H9 (cell line): ENCODE measurements at places on chromosomes 3 and 15. TPM values are rescaled to one million over a fixed set of nuclear protein-coding genes. Genes with fewer than 3 reads are reported as not detected.

GRCh38 chr3:158405507-158405906 lies 165.5 kb upstream of the MLF1 start:
- no peaks in the 10 kb centered on the region for H3K27me3 ChIP-seq
- H3K27ac ChIP-seq = no peak overlapping the region
- no peaks in the 10 kb centered on the region for H3K36me3 ChIP-seq
- H3K4me1 ChIP-seq = no peaks in the 10 kb centered on the region

DNA sequence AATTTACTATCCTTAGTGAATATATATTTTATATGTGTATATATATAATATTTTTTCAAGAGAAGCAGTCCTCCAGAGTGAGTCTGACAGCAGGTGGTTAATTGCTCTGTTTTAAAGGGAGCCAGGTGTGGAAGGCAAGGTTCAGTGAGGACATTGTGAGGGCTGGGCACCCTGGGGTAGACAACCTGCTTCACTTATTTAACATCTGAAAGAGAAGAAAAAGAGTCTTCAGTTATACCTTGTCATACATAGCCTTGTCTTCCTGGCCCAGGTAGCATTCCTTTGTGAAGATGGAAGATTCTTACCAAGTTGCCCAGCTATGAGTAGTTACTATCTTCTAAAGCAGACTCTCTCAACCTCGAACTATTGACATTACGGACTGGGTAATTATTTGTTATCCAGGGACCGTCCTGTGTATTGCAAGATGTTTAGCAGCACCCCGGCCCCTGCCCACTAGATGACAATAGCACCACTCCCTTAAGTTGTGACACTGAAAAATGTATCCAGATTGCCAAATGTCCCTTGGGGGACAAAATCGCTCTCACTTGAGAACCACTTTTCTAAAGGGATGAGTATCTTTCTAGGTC lies 336.0 kb upstream of the TRIM42 start:
- peak overlapping the region; percentile 81 for H3K27ac ChIP-seq
- H3K36me3 ChIP-seq = no peaks in the 10 kb centered on the region; the same call in 2 of the 3 replicates
- no peak overlapping the region; the same call in 2 of the 3 replicates for H3K4me3 ChIP-seq
- H3K4me1 ChIP-seq = peaks cover 14% of the 10 kb centered on the region
- DNase-seq = peak; percentile 74
- no peaks in the 10 kb centered on the region for H3K27me3 ChIP-seq

- no peaks in the 10 kb centered on the region for H3K36me3 ChIP-seq
- no peak overlapping the region for H3K27ac ChIP-seq
- DNase-seq = no peak
- H3K4me1 ChIP-seq = no peaks in the 10 kb centered on the region; the same call in 1 of the 2 replicates
- H3K4me3 ChIP-seq = no peak overlapping the region
Measured at GRCh38 chr3:80043226-80043625, 275.4 kb upstream of the ROBO1 start.

CADM2 gene
- total RNA-seq = 10.0 and 10.9 TPM in 2 replicates

DNA sequence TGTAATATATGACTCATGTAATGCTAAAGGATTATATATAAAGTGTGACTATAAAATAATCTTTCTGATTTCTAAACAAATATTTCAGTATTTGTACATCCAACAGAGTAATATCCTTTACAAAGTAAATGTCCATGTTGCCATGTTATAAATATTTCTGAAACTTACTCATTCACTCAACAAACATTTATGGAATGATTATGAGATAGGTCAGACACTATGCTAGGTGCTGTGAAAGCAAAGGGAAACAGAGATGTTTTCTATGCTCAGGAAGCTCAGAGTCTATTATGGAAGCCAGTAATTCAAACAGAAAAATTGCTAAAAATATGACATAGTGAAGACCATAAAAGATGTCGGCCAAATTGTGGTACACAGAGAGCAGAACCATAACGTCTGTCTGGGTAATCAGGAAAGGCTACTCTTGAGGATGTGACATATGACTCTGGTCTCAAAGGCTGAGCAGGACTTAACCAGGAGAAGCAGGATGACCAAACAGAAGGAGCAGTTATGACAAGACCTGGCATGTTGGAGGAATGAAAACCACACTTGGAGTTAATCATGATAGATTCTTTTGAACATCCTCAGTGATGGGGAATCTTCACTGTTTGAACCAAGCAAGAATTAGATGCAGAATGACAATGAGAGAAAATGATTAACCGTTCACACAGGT lies 39.0 kb upstream of the MYO5C start:
- no peaks in the 10 kb centered on the region for H3K27me3 ChIP-seq
- no peak for DNase-seq
- no peaks in the 10 kb centered on the region for H3K36me3 ChIP-seq
- H3K4me3 ChIP-seq = no peak overlapping the region
- no peaks in the 10 kb centered on the region for H3K4me1 ChIP-seq

MYL3 gene
- total RNA-seq = 0.24 TPM in 2 replicates

ACKR4 gene
- total RNA-seq = not detected in 2 replicates

DPPA2 gene
- 3.1 and 3.2 TPM in 2 replicates for total RNA-seq

GRCh38 chr3:58021072-58021959 lies 13.1 kb downstream of the FLNB start:
- DNase-seq = peak; percentile 95
- H3K4me1 ChIP-seq = peaks cover 34% of the 10 kb centered on the region; the same call in 1 of the 2 replicates
- no peaks in the 10 kb centered on the region for H3K36me3 ChIP-seq
- no peaks in the 10 kb centered on the region for H3K27me3 ChIP-seq
- H3K27ac ChIP-seq = peak overlapping the region; percentile 97
- 0 out of 2 replicates have a peak overlapping the region, but pooled peaks have one; percentile 25 for H3K4me3 ChIP-seq

- H3K27ac ChIP-seq = no peak overlapping the region
- no peaks in the 10 kb centered on the region for H3K27me3 ChIP-seq
- peaks cover 3% of the 10 kb centered on the region for H3K36me3 ChIP-seq
- no peak overlapping the region for H3K4me3 ChIP-seq
Measured at GRCh38 chr3:48151807-48152427, 36.3 kb downstream of the CDC25A start.

GRCh38 chr15:38565287-38565670 lies 665 bp upstream of the RASGRP1 start:
- H3K27me3 ChIP-seq = peaks cover 14% of the 10 kb centered on the region; the same call in 1 of the 2 replicates
- no peak for DNase-seq
- no peaks in the 10 kb centered on the region for H3K4me1 ChIP-seq
- no peaks in the 10 kb centered on the region for H3K36me3 ChIP-seq
- H3K27ac ChIP-seq = no peak overlapping the region

DNA sequence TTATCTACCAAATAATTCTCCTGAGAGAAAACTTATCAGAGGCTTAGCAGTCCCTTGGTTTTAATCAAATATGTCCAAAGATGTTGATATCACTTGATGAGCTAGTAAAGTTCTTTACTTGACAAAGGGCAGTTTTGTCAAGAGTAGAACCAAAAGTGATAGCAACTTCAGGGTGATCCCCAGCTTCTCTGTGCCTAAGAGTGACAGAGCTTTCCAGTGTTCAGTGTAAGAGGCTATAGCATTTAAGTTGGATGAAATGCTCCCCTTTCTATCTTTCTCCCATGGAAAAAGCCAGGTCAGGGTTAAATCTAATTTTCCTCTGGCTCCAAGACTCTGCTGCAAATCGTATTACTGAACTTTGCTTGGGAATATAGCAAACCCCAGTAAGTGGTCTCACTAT lies 120.8 kb downstream of the UNC13C start:
- H3K4me3 ChIP-seq = no peak overlapping the region
- H3K27ac ChIP-seq = no peak overlapping the region
- H3K27me3 ChIP-seq = no peaks in the 10 kb centered on the region
- no peak for DNase-seq

GRCh38 chr3:183489455-183490210 lies 61.2 kb upstream of the MCF2L2 start:
- H3K4me3 ChIP-seq = no peak overlapping the region
- peaks cover 3% of the 10 kb centered on the region; the same call in 1 of the 2 replicates for H3K4me1 ChIP-seq
- H3K27ac ChIP-seq = no peak overlapping the region

DNA sequence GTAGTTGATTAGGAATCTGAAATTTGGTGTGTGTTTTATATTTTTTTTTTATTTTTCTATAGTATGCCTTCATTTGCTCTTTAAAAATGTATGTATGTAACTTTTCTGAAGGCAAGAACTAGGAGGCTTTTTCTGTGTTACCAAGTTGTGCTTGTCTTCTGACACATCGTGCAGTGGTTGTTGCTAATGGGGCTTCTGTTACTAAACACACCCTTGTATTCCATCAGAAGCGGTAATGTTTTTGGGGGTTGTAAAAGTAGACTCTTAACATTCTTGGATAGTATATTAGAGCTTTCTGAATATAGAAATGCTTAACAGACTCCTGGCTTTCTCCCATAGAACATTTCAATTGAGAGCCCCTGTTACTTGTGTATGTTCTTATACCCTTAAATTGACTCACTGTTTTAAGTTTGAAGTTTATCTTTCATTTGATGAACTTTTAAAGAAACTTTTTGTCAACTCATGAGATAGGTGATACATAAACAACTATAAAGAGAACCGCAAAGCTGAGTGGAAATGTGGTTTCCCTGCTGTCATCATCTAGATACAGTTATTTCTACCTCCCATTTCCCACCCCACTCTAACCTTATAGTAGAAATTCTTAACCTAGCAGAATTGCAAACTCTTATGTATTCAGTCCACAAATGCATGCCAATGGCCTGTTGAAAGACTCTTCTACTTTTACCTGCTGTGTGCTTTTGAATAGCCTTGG lies 2.5 kb downstream of the TIPARP start:
- H3K27me3 ChIP-seq = no peaks in the 10 kb centered on the region; the same call in 1 of the 2 replicates
- no peak overlapping the region for H3K27ac ChIP-seq
- no peaks in the 10 kb centered on the region for H3K4me1 ChIP-seq
- no peak for DNase-seq

C3orf85 gene
- total RNA-seq = not detected in 2 replicates

- no peaks in the 10 kb centered on the region; the same call in 1 of the 2 replicates for H3K4me1 ChIP-seq
- H3K36me3 ChIP-seq = no peaks in the 10 kb centered on the region
- no peak overlapping the region; the same call in 2 of the 3 replicates for H3K4me3 ChIP-seq
Measured at GRCh38 chr3:38579551-38580449, 69.7 kb downstream of the SCN5A start.

DNA sequence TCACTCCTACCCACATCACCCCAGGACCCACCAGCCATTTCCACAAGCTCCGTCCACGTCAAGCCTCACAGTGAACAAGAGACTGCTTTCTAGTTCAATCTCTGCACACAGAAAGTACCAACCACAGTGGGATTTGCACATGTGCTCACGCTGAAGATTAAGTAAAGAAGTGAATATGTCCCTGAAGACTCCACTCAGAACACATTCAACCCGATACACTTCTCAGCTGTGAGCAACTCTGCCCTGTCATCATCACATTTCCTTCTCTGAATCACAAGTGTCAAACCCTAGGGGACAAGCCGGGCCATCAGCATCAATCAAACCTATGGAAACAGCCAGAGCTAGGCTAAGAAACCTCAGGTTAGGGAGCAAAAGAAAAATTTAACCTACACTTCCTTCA lies 1.9 kb downstream of the STIMATE start:
- no peaks in the 10 kb centered on the region; the same call in none of the 2 replicates for H3K4me1 ChIP-seq
- H3K27me3 ChIP-seq = no peaks in the 10 kb centered on the region
- no peak for DNase-seq
- peak overlapping the region; percentile 85 for H3K4me3 ChIP-seq
- H3K27ac ChIP-seq = no peak overlapping the region
- H3K36me3 ChIP-seq = peaks cover 11% of the 10 kb centered on the region

- H3K4me3 ChIP-seq = no peak overlapping the region
- H3K36me3 ChIP-seq = peaks cover 16% of the 10 kb centered on the region
- H3K27me3 ChIP-seq = no peaks in the 10 kb centered on the region
- H3K4me1 ChIP-seq = peaks cover 5% of the 10 kb centered on the region
- H3K27ac ChIP-seq = no peak overlapping the region
Measured at GRCh38 chr3:72437661-72438406, 410.4 kb downstream of the SHQ1 start.

FAM98B gene
- total RNA-seq = 50.0 and 51.1 TPM in 2 replicates

DNA sequence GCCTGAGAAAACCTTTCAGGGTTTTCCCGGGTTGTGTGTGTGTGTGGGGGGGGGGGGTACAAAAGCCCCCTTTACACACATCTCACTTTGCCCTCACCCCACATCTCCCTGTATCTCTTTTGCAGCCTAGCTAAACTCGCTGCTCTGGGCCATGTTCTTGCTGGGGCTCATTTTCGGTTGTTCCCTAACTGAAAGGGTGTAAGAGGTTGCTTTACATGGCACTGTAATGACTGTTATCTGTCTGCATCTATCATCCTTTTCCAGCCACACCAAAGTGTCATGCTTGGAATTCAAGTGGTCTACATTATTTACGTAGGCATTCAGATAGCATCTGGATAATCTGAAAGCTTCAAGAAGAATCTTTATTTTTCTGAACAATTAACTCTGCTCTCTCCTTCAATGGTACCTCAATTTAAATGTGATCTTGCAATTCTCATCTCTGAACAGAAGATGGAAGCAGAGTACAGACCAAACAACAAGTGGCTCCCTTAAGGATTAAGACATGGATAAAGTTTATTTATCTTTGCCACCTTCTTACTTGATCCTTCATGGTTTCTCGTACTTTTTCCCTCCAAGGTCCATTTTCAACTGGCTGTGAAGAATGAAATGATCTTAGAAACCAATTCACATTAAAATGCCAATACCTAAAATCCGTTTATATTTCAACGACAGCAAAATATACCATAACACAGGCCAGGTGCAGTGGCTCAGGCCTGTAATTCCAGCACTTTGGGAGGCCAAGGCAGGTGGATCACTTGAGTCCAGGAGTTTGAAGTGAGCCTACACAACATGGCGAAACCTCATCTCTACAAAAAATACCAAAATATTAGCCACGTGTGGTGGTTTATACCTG lies 34.9 kb downstream of the DCLK3 start:
- H3K27me3 ChIP-seq = no peaks in the 10 kb centered on the region
- H3K4me3 ChIP-seq = no peak overlapping the region
- H3K36me3 ChIP-seq = peaks cover 3% of the 10 kb centered on the region; the same call in 1 of the 2 replicates
- H3K27ac ChIP-seq = no peak overlapping the region
- no peaks in the 10 kb centered on the region for H3K4me1 ChIP-seq

GOLGA6L4 gene
- 1.2 and 2.8 TPM in 2 replicates for total RNA-seq

- H3K27ac ChIP-seq = no peak overlapping the region
- H3K4me3 ChIP-seq = peak overlapping the region; percentile 97
- peaks cover 8% of the 10 kb centered on the region; the same call in 1 of the 2 replicates for H3K36me3 ChIP-seq
Measured at GRCh38 chr15:81001152-81002008, 657 bp downstream of the TLNRD1 start.

GRCh38 chr3:194682694-194683310 lies 2.9 kb upstream of the FAM43A start:
- no peaks in the 10 kb centered on the region for H3K36me3 ChIP-seq
- H3K27ac ChIP-seq = no peak overlapping the region
- H3K27me3 ChIP-seq = peaks cover 22% of the 10 kb centered on the region; the same call in 1 of the 2 replicates
- no peak overlapping the region for H3K4me3 ChIP-seq
- peak; percentile 81 for DNase-seq
- no peaks in the 10 kb centered on the region for H3K4me1 ChIP-seq

CMTM8 gene
- 4.0 TPM in 2 replicates for total RNA-seq
